ENCODE measurements at places on chromosomes 13 and 19.

GRCh38 chr19:30286378-30286777 is 85.8 kb upstream of the ZNF536 start:
- no peak overlapping the region for H3K4me3 ChIP-seq
- H3K27me3 ChIP-seq = no peaks in the 10 kb centered on the region
- no peak for DNase-seq
- no peaks in the 10 kb centered on the region for H3K36me3 ChIP-seq
- H3K4me1 ChIP-seq = no peaks in the 10 kb centered on the region
- H3K27ac ChIP-seq = no peak overlapping the region

GRCh38 chr13:59607172-59607571 is 556.6 kb downstream of the DIAPH3 start:
- H3K4me3 ChIP-seq = no peak overlapping the region
- no peaks in the 10 kb centered on the region for H3K36me3 ChIP-seq
- no peak overlapping the region for H3K27ac ChIP-seq

GRCh38 chr19:17054746-17055145 is 20.5 kb downstream of the HAUS8 start:
- no peak overlapping the region for H3K27ac ChIP-seq
- DNase-seq = no peak
- H3K4me1 ChIP-seq = no peaks in the 10 kb centered on the region

GRCh38 chr19:7997809-7998480 is 7.5 kb downstream of the ELAVL1 start:
- no peak overlapping the region for H3K27ac ChIP-seq
- peaks cover 29% of the 10 kb centered on the region for H3K4me1 ChIP-seq
- no peak overlapping the region for H3K4me3 ChIP-seq
- H3K27me3 ChIP-seq = no peaks in the 10 kb centered on the region

DNA sequence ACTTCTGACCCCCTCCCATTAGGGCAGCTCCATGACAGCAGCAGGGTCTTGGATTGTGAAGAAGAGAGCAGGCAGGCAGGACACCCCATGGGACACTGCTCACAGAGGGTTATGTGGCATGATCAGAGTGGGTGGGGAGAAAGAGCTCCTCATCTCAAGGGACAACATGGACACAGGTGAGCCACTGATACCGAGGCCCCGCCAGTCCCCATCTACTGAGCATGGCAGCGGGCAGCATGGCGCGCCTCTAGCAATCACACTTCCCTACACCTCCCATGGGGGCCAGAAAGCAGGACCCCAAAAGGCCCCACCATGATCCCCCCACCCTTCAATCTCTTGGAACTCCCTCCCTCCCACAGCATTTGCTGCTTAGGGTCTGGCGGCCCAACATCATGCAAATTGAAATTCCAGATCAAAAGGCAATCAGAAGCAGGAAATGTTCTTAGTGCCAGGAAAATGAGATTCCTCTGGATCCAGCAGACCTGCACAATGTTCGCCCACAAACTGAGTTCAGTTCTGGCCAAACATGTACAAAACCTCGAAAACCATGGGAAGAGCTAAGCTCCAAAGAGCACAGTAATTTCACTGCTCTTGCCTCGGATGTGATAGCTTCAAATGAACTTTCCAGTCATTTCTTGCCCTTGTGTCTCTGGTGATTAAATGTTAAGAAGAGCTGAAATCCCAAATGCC is 14.8 kb downstream of the DOCK9 start:
- no peak overlapping the region for H3K4me3 ChIP-seq
- H3K27me3 ChIP-seq = no peaks in the 10 kb centered on the region
- H3K27ac ChIP-seq = no peak overlapping the region
- DNase-seq = no peak
- peaks cover 10% of the 10 kb centered on the region for H3K36me3 ChIP-seq
- H3K4me1 ChIP-seq = peaks cover 2% of the 10 kb centered on the region
